ENCODE measurements at places on chromosomes 3 and 15.

DNA sequence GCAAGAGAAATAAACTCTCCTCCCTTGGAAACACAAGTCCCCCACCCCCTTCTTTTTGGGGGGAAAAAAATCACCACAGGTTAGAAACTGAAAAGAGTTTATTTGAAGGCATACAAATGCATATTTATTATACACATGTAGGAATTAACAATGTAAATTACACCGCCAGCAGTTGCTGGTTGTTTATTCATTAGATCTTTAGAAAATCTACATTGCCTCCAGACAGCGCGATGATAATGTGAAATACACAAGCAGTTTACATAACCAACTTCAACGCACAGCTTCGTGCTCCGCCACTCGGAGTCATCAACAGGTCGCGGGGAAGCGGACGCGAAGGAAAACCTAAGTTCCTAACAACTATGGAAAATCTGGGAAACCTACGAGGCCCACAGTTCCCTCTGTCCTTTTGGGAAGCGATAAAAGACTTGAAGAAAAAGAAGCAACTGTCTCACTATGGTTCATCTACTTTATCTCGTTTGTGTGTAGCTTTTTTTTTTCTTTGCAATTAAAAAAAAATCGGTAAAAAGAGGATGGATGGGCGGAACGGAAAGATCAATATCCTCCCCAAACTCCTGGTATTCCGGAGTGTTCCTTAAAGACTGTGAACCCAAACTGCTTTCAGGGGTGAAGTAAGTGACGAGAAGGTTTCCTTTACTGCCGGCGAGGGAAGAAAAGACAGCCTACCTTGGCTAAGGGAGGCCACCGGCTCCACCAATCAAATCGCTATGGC lies 8.4 kb upstream of the FOXB1 start:
- DNase-seq: no peak

DNA sequence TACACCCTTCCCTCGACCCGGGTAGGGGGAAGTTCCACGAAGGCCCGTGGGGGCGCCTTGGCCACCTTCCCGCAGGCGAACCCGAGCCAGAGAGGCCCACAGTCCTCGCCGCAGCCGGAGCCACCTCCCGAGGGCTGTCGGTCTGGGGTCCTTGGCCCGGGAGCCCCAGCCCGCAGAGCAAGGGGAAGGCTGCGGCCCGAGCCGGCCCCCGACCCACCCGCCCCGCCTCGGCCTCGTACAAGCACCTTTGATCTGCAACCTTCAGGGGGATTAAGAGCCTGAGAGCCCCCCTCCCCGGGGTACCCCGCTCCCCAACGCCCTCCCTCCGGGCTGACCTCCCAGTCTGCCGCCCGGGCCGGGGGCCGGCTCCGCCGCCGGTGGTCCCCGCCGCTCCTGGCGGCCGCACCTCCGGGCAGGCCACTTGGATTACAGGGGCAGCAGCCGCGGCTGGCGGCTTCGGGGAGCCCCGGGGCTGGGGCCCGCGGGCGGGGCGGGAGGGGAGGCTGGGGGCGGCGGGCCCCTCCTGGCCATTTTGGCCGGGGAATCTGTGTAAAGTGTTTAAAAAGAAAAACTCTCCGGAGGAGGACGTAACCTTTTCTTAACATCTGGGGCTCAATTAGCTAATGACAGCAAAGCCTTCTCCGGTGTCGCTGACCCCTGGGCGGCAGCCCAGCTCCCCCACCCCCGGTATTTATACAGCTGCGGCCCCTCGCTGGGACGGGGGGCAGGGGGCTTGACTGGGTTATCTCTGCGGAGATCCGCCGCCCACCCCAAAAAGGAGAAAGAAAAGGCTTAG lies 40.2 kb downstream of the EPHB3 start:
- DNase-seq: no peak

GRCh38 chr3:177735431-177735830 lies 538.1 kb upstream of the TBL1XR1 start:
- no peak for DNase-seq

DNA sequence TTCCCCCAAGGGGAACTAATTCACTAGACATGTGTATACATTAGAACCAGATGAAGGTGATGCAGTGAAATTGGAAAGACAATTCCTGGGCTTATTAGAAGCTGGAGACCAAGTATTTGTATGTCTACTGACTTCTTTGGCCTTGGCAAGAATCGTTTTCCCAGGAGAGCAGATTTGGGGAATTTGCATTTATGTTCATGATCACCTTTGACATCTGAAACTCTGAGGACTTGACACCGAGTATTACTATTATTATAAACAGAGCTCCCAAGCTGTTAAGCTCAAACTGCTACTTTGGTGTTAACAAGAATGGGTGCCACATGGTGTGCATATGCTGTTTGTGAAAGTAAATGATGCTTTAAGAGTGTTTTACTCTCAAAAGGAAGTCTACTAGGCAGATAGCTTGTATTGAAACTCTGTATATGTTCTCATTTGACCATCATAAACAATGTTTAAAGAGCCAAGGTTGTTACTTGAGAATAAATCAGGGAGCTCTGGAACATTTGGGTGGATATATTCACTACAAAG lies 519.8 kb upstream of the GOLIM4 start:
- DNase-seq: no peak

DNA sequence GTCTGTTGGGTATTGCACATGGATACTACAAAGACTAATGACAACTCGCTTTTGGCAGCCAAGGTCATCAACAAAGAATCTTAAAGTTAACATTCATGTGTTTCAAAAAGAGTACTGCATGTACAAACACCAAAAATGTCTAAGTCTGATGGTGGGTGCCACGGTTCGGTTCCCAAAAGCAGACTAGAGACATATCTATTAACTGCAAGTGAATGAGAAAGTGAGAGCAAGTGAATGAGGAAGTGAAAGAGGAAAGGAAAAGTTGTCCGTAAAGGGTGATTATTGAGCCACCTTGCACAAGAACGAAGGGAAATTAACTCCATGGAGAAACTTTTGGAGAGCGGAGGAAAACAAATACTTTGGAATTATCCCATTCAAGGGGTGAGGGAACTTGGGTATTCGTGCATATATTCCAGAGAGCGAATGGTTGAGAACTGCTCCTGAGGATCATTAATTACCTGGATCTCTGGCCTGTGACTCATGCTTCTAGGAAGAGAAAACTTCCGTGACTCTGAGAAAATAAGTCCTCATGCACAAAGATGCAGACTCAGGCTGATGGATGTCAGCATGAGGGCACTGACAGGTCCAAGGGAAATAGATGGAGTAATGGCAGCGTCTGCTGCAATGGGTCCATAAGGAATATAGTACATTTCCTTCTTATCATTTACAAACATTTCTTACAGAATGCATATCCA lies 336.5 kb upstream of the TGFBR2 start:
- DNase-seq: no peak

DNA sequence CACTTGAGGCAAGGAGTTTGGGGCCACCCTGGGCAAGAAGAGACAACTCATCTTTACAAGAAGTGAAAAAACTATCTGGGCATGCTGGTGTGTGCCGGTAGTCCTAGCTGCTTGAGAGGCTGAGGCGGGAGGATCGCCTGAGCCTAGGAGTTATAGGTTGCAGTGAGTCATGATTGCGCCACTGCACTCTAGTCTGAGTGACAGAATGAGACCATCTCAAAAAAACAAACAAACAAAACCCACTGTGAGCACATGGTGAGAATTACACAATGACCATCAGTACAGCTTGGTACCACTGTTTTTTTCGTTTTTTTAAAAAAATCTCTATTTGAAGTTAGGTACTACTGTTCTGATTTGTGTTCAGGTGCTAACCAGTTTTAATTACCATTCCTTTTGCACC lies 13.6 kb downstream of the VPS39 start:
- peak; percentile 96 for DNase-seq

- no peak for DNase-seq
Observed at GRCh38 chr3:42996633-42997075, 17.5 kb downstream of the GASK1A start.
